AG20443 (cell line): ENCODE measurements at places on chromosomes 12 and 14.

DNA sequence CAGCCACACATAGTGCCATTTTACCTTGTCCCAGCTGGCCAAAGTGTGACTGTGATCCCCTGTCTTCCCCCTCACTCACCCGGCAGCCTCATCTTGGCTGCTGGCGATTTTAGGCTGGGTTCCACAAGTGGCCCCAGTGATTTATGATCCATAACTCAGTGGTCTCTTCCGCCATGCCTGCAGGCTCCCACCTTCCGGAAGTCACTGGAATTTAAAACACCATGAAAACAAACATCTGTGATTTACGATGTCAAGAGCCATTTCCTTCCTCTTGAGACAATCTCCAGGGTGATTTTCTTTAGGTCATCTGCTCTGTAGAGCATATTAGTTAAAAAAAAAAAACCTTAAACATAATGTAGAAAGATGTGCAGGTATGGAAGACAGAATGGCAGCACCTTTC lies 282.3 kb downstream of the CACNA1C start:
- DNase-seq: no peak

- peak; percentile 67 for DNase-seq
Measured at GRCh38 chr12:49342066-49342913, 4.4 kb upstream of the DNAJC22 start.

- DNase-seq: peak; percentile 29
Measured at GRCh38 chr12:12265571-12266388, 1.1 kb downstream of the LRP6 start.

DNA sequence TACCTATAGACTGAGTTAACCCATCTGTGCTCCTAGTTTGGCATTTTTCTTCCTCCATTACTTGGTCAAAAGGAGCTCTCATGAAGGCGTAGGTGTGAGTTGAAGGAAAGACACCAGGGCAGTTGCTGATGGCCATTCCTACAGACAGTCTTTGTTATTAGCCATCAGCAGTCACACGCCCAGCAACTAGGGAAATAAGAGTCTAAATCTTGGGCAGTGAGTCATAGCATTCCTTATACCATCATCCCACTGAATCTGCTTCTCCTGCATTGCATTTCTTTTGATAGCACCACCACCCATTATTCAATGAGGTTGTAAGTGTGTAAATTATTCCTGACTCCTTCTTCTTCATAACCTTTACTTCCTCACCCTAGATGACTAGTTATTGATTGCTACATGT lies 150.9 kb upstream of the IGF1 start:
- peak; percentile 84 for DNase-seq

DNA sequence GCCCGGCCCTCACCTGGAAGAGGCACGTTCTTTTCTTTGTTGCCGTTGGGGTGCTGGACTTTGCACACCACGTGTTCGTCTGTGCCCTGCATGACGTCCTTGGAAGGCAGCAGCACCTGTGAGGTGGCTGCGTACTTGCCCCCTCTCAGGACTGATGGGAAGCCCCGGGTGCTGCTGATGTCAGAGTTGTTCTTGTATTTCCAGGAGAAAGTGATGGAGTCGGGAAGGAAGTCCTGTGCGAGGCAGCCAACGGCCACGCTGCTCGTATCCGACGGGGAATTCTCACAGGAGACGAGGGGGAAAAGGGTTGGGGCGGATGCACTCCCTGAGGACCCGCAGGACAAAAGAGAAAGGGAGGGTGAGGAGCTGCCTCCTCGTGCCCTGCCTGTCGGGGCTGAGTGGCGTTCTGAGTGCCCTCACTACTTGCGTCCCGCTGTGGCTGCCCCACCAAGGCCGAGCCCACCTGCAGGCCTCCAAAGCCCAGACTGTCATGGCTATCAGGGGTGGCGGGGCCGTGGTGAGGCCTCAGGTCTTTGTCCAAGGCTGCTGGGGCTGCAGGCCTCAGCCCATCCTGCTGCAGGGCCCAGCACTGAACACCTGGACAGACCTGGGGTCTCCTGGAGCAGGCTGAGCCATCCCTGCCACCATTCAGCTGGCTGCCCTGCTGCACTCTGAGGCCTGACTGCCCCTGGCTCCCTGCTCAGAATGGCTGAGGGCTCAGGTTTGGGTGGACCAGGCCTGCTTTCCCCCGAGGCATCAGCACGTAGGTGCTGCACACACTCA lies 329.7 kb downstream of the TMEM121 start:
- DNase-seq: no peak

- DNase-seq: no peak
Measured at GRCh38 chr14:74593241-74593953, 18.6 kb downstream of the LTBP2 start.

GRCh38 chr12:106753526-106753925 lies 21.0 kb upstream of the RIC8B start:
- DNase-seq: no peak

DNA sequence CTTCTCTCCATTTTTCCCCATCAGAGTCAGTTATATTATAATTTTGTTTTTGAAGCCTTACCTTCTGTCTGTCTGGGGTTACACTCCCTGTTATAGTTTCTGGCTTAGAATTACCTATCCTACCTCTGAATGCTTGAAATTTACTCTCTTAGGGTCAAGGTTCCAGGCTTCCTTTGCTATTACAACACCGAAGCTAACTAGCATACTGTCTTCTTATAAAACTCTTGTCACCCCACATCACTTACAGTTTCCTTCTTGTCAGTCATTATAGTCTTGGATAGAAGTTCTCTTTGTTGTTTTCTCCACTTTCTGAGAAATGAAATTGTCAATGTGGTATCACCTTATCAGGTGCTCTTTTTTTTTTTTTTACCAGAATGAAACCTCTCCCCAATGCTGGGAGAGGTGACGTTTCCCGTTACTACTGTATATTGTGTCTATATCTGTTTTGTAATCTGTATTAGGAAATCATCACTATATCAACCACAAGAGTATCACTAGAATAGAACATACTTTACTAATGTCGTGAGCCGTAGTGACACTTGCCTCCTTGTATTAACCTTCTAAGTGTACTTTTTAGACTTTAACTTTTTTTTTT lies 69.2 kb upstream of the PSMA6 start:
- DNase-seq: no peak

- DNase-seq: no peak
Measured at GRCh38 chr12:92408072-92408900, 262.6 kb upstream of the BTG1 start.

GRCh38 chr12:47612953-47613352 lies 92.9 kb downstream of the RPAP3 start:
- DNase-seq: no peak

DNA sequence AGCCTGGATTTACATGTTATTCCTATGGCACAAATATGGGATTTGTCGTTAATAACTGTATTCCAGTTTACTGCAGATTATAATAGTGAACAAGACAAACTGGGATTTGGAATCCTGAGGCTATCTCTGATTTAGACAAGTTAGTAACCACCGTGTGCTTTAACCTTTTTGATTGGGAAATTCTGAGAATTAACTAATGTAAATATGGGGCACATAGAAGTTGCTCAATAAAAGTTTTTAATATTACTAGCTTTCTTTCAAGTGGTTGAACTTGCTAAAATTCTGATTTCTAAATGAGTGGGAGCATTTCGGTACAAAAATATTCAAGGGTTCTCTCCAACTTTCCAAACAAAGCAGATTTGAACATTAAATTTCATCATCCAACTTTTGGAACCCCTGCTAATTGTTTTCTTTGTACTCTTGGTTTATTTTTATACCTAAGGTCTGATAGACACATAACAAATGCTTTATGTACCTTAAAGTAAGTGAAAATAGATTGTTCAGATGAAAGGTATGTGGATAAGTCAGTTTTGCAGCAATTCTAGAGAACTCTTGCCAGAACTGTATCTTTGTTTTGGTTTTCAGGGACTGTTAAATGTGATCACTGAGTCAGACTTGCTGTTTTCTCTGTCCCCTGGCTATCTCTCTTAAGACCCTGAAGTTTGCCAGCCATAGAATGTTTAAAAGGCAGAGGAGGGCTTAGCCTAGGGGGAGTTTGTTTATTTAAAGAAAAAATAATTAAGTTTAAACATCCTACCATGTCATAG lies 57.5 kb downstream of the FRS2 start:
- peak; percentile 43 for DNase-seq

- no peak for DNase-seq
Measured at GRCh38 chr14:66143387-66144112, 342.6 kb upstream of the CCDC196 start.

DNA sequence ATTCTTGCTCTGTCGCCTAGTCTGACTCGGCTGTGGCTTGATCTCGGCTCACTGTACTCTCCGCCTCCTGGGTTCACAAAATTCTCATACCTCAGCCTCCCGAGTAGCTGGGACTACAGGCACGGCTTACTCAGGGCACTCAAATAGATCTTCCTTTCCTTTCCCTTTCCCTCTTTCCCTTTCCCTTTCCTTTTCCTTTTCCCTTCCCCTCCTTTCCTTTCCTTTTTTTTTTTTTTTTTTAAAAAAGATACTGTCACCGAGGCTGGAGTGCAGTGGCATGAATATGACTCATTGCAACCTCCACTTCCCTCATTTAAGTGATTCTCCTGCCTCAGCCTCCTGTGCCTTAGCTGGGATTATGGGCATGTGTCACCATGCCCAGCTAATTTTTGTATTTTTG lies 86.0 kb downstream of the AEBP2 start:
- DNase-seq: no peak

DNA sequence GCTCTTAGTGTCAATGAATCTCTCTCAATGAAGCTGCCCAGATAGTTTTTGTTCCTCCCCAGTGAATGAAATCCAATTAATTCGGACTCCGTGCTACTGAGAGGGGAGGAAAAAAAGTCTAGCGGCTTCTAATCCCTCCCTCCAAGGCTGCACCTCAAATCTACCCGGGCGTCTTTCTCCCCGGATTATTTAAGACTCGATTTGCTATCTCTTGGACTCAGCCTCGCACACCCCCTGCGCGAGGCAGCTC lies 134 bp downstream of the DUSP6 start:
- DNase-seq: no peak

DNA sequence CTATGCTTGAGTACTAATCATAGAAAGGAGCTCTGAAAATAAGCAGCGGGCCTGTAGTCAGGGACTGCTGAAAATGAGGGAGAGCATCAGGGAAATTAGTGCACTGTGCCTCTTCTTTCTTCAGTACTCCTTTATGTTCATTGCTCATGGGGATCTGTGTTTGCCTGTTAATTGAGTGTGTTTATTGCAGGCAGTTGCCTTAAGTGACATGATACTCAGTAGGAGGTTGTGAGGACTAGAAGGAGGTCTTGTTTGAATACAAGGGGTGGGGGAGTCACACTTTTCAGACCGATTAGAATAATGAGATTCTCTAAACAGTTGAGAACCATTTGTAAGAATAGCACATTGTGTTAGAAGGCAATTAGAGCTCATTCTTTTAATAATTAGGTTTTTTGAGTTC lies 102.6 kb upstream of the SLCO1C1 start:
- DNase-seq: no peak

- DNase-seq: no peak
Measured at GRCh38 chr12:124555168-124556073, 12.0 kb downstream of the NCOR2 start.

DNA sequence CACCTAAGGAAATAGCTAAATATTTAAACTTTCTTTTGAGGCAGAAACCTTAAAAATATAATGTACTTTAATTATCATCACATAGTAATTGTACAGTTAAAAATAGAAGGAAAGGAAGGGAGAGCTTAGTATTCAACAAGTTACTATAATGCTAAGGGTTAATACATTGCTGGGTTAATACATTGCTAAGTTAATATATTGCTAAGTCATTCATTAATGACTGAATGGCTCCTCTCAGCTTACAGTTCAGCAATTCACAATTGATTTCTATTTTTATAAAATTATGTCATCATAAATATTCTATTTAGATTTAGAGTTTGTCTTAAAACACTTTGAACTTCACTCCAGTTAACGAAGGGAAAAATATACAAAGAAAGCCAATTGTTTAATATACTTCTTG lies 207.9 kb downstream of the BMP4 start:
- DNase-seq: no peak

DNA sequence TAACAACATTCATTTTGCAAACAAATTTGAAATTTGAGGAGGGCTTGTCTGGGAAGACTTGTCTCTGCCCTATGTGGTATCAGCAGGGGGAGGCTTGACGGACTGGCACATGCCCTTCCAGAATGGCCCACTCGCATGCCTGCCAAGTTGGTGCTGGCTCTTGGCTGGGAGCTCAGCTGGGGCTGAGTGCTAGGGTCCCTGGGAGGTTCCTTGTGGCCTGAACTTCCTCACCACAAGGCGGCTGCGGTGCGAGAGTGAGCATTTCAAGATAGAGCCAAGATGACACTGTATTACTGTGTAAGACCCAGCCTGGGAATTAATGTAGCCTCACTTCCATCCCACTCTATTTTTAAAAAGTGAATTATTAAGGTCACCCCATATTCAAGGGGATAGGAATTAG lies 271.6 kb upstream of the PLEKHG7 start:
- DNase-seq: no peak

- no peak for DNase-seq
Measured at GRCh38 chr12:124862768-124863415, 772 bp downstream of the SCARB1 start.

DNA sequence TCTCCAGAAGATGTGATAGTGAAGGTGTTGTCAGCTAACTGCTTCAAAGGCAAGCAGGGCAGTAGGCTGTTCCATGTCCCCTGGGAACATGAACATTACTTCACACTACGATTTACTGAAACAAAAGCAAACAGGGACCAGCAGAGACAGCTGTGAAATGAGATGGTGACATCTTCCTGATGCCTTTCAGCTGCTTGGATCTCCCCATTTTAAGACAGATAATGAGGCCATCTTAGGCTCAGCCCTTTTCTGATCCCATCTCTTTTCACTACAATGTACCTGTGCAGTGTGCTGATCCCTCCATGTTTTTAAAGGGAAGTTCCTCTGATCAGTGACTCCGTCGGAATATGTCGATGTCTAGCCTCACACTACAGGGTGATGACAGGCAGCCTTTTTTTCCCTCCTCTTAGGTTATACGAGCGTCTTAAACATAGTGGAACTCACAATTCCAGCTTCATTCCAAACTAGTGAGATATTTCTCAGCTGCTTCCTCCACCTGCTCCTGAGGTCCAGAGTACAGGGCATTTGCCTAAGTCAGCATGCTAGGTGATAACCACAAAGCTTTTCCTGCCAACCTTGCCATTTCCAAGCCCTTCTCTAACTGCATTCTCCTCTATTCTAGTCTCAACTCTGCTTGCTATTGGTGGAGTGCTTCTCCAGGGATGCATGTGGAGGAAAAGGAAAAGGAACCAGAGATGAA lies 87.6 kb upstream of the EGLN3 start:
- no peak for DNase-seq

- no peak for DNase-seq
Measured at GRCh38 chr12:119710374-119710964, 42.5 kb downstream of the PRKAB1 start.

- no peak for DNase-seq
Measured at GRCh38 chr12:103249607-103250006, 246.2 kb downstream of the C12orf42 start.

DNA sequence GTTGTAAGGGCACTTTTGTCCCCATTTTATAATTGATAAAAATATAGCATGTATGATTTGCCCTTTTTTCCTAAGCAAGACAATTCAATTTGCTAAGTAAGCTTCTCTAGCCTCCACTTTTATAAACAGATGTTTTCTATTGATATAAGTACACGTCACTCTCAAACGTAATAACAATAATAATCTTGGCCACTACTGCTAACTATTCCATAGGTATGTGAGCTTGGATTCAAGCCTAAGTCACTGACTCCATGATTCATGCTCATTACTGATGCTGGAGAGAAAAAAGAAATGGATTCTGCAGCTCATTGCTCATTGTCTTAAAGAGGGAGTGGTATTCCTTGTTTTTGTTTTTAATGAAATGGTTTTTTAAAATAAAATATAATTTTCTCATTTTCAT lies 661.0 kb downstream of the GALC start:
- DNase-seq: peak; percentile 33

GRCh38 chr12:108635997-108636808 lies 2.5 kb upstream of the SELPLG start:
- DNase-seq: no peak
